ENCODE measurements at places on chromosomes 5 and 9. TPM values are rescaled to one million over a fixed set of nuclear protein-coding genes. Genes with fewer than 3 reads are reported as not detected.

Gene CCNJL
- total RNA-seq: 15.5 TPM

Gene IFNK
- total RNA-seq: not detected

Gene CDH12
- total RNA-seq: 0.38 TPM

Gene TLX3
- not detected for total RNA-seq

Gene ZNF79
- total RNA-seq: 9.5 TPM

Gene PCDHGB1
- 1.8 TPM for total RNA-seq

Gene MLANA
- total RNA-seq: not detected

Gene CKMT2
- total RNA-seq: 1.4 TPM

Gene FRMPD1
- total RNA-seq: 0.06 TPM

Gene TTC39B
- total RNA-seq: 49.2 TPM

Gene MCTP1
- 38.7 TPM for total RNA-seq

Gene IL5
- not detected for total RNA-seq

Gene PDE6A
- not detected for total RNA-seq

Measured in lower lobe of right lung (tissue), 2 donors.